ENCODE measurements at places on chromosomes 5 and 9.

- H3K4me1 ChIP-seq: no peaks in the 10 kb centered on the region
- H3K36me3 ChIP-seq: no peaks in the 10 kb centered on the region
- no peaks in the 10 kb centered on the region for H3K27me3 ChIP-seq
- DNase-seq: no peak
- H3K27ac ChIP-seq: no peak overlapping the region
Measured at GRCh38 chr9:78507037-78507436, 210.1 kb downstream of the PSAT1 start.

- peaks cover 30% of the 10 kb centered on the region for H3K27me3 ChIP-seq
- H3K36me3 ChIP-seq: no peaks in the 10 kb centered on the region
- peak overlapping the region; percentile 56 for H3K27ac ChIP-seq
- H3K4me1 ChIP-seq: peaks cover 11% of the 10 kb centered on the region
Measured at GRCh38 chr5:151662805-151663204, 23.9 kb downstream of the SPARC start.

DNA sequence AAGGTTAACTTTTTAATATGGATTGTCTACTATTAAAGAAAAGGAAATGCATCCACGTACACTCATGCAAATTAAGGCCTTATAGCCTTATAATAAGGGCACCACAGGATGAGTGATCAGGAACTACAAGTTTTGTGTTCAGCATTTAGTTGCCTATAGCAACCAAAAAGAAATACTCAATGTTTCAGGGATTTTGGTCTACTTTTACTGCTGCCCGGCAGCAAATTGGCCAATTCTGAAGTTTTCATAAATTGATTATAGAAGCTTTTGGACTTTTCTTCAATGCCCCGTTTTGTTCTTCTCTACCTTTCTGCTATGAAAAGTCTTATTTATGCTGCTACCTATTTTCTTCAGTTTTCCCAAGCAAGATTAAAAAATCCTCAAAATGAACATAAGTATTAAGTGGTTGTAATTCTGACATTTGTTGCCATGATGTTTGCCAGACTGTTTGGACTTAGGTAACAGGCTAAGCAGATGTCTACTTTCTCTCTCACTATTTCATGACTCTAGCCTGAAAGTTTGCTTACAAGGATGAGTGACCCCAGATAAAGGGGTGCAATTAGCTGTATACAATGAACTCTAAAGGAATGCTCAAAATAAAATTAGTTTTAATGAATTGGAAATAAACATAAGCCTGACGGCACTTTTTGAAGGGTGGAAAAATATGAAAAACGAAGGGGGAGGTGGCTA lies 391.5 kb upstream of the DAB2 start:
- peaks cover 3% of the 10 kb centered on the region for H3K36me3 ChIP-seq
- H3K4me1 ChIP-seq: no peaks in the 10 kb centered on the region
- H3K27me3 ChIP-seq: peaks cover 50% of the 10 kb centered on the region

GRCh38 chr5:140038373-140038957 lies 4.6 kb downstream of the NRG2 start:
- DNase-seq: no peak
- H3K4me1 ChIP-seq: peaks cover 11% of the 10 kb centered on the region
- H3K27me3 ChIP-seq: peaks cover 70% of the 10 kb centered on the region
- H3K36me3 ChIP-seq: peaks cover 6% of the 10 kb centered on the region
- H3K27ac ChIP-seq: no peak overlapping the region
- H3K4me3 ChIP-seq: peak overlapping the region; percentile 31
